Natural killer cell treated with Interleukin-12 subunit alpha and Interleukin-12 subunit beta and Interleukin-15 and Interleukin-18, amount 100 ng/mL, for 72 hours (primary cell): ENCODE measurements at places on chromosomes 13 and 19. TPM values are rescaled to one million over a fixed set of nuclear protein-coding genes. Genes with fewer than 3 reads are reported as not detected.

Gene KLK8
- total RNA-seq = not detected

DNA sequence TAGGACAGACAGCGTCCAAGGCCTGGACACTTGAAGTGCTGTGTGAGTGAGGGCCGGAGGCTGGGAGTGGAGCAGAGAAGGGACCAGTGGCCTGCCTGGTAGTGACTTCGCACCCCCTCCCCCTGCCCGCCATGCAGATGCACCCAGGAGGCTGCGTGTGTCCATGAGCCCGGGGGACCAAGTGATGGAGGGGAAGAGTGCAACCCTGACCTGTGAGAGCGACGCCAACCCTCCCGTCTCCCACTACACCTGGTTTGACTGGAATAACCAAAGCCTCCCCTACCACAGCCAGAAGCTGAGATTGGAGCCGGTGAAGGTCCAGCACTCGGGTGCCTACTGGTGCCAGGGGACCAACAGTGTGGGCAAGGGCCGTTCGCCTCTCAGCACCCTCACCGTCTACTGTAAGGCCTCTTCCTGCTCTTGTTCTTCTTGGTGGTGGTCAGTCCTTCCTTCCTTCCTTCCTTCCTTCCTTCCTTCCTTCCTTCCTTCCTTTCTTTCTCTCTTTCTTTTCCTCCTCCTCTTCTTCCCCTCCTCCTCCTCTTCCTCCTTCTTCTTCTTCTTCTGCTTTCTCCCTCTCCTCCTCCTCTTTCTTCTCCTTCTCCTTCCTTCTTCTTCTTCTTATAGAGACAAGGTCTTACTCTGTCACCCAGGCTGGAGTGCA, 6.0 kb upstream of the FFAR1 start:
- no peaks in the 10 kb centered on the region for H3K36me3 ChIP-seq
- peak overlapping the region; percentile 29 for H3K27ac ChIP-seq
- H3K27me3 ChIP-seq = peaks cover 11% of the 10 kb centered on the region
- H3K4me3 ChIP-seq = no peak overlapping the region

Gene LILRB3
- 0.47 TPM for total RNA-seq

Gene ZIM2
- total RNA-seq = not detected

DNA sequence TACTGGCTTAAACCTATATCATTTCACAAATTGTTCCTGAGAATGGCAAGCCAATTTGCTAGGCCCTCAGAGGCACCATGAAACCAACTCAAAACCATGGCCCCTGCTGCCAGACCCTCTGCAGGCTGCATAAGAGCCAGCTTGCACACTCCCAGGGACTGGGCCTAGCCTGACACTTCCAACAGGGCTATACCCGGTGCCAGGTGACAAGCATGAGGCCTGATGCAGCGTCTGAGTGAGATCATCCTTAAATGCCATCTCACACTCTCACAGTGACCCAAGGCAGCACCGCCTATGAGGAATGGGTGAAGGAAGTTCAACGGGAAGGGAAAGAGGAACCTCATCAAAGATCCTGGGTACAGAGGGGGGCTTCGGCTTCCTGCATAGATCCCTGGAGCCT, 65.6 kb downstream of the C13orf42 start:
- DNase-seq = no peak
- H3K4me1 ChIP-seq = no peaks in the 10 kb centered on the region
- H3K27me3 ChIP-seq = no peaks in the 10 kb centered on the region
- no peak overlapping the region for H3K27ac ChIP-seq
- H3K36me3 ChIP-seq = no peaks in the 10 kb centered on the region

DNA sequence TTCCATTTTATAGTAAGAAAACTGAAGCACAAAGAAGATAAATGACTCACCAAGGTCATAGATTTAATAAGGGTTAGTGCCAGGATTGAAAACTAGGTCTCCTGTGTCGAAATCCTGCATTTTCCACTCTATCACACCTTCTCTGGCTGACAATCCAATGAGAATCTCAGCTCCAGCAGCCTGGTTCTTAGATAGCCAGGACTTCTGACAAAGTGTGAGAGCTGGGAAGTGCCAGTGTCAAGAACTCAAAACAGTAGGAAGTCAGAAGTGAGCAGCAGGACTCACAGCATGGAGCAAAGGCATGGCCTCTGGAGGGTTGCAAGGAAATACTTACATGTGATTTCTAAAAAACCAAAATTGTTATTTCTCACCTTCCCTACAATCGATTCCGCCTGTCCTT, 24.3 kb downstream of the KCTD12 start:
- no peak for DNase-seq
- no peak overlapping the region for H3K27ac ChIP-seq
- H3K4me1 ChIP-seq = no peaks in the 10 kb centered on the region

Gene CA11
- total RNA-seq = 4.7 TPM

Gene FXYD7
- total RNA-seq = not detected

DNA sequence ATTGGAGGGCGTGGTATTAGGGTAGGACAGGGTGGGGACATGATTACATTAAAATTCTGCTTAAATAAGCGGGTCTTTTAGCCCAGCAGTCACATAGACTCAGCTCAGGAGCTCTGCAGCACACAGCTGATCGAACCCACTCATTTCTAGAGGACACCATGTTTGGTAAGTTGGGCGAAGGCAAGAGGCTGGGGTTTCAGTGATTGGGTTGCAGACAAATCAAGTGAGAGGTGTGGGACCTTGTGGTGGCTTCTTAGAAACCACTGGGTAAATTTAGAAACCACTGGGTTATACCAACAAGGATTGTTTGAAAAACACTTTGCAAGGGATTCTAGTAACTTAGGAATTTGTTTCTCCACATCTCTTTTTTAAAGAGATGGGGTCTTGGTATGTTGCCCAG, at the start of gene LEUTX:
Gene LEUTX (plus strand): TSS at position 92 of the 400 bp plus-strand sequence. CDS start 67 bp downstream, at position 159.
- H3K4me3 ChIP-seq = no peak within 1 kb of the TSS
- H3K36me3 ChIP-seq = no peaks in the 10 kb centered on the region
- H3K27ac ChIP-seq = no peak within 1 kb of the TSS
- DNase-seq = no peak

Gene IQCN
- 4.0 TPM for total RNA-seq

- no peak for DNase-seq
- H3K27me3 ChIP-seq = no peaks in the 10 kb centered on the region
- no peak overlapping the region for H3K4me3 ChIP-seq
- no peak overlapping the region for H3K27ac ChIP-seq
These were observed 82.1 kb downstream of the SERP2 start for GRCh38 chr13:44455769-44456168.

- no peak for DNase-seq
- H3K36me3 ChIP-seq = no peaks in the 10 kb centered on the region
- no peaks in the 10 kb centered on the region for H3K27me3 ChIP-seq
- no peak overlapping the region for H3K27ac ChIP-seq
These were observed 94.7 kb upstream of the RAP2A start for GRCh38 chr13:97339019-97339987.

DNA sequence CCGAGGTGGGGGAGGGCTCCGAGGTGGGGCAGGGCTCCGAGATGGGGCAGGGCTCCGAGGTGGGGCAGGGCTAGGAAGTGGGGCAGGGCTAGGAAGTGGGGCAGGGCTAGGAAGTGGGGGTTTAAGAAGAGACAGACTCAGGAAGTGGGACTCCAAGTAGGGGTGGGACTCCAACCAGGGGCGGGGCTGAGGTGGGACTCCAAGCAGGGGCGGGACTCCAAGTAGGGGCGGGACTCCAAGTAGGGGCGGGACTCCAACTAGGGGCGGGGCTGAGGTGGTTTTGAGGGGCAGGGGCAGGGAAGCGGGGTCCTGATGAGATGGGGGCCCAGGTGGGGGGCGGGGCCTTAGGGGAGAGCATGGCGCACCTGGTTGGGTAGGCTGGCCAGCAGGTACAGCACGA, 13.6 kb downstream of the CFD start:
- H3K27me3 ChIP-seq = no peaks in the 10 kb centered on the region
- H3K27ac ChIP-seq = no peak overlapping the region
- no peaks in the 10 kb centered on the region for H3K36me3 ChIP-seq
- no peak overlapping the region for H3K4me3 ChIP-seq

DNA sequence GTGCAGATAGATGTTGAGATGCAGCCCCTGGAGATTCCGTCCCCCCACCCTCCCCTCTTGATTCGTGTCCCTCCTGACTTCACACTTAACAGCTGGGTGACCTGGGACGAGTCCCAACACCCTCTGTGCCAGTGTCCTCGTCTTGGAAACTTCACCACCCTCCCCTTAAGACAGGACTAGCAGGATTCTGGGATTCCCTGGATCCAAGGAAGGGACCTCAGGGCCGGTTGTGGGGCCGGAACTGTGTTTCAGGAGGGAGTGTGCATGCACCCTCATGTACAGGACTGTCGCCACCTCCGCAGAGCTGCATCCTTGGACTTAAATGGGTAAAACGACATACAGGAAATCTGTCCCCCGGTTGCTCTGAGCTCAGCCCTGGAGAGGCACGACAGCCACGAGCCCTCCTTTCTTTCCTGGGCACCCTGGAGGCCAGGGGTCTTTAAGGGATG, 990 bp downstream of the MYO9B start:
- H3K36me3 ChIP-seq = no peaks in the 10 kb centered on the region
- no peaks in the 10 kb centered on the region for H3K27me3 ChIP-seq
- H3K4me1 ChIP-seq = peaks cover 55% of the 10 kb centered on the region
- H3K27ac ChIP-seq = peak overlapping the region; percentile 95

- H3K36me3 ChIP-seq = no peaks in the 10 kb centered on the region
- H3K4me1 ChIP-seq = no peaks in the 10 kb centered on the region
- no peaks in the 10 kb centered on the region for H3K27me3 ChIP-seq
- no peak overlapping the region for H3K4me3 ChIP-seq
These were observed 102.4 kb upstream of the CSNK1A1L start for GRCh38 chr13:37207691-37208451.

DNA sequence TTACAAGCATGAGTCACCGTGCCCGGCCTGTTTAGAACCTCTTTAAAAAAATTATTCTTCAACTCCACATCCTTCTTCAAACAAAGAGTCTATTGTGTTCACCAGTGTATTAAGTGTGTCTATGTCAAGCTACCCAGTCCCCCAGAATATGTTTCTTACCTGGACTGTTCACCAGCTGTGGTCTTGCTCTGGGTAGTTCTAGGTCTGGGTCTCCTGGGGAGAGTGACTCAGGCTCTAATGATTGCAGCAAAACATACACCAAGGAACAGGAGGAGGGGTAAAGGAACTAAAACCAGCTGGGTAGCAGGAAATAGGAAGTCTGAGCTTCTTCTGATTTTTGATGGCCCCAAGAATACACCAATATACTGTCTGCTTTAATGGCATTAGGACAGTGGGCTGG, at the start of gene FPR1:
Gene FPR1 (minus strand): TSS at position 224 of the 400 bp plus-strand sequence. CDS start 4,884 bp downstream, outside the sequence.
- H3K4me1 ChIP-seq = no peaks in the 10 kb centered on the region
- peaks cover 5% of the 10 kb centered on the region for H3K36me3 ChIP-seq
- H3K27me3 ChIP-seq = peaks cover 14% of the 10 kb centered on the region
- DNase-seq = no peak

Gene ZNF66
- total RNA-seq = 18.0 TPM

GRCh38 chr19:41740415-41741243, 14.7 kb upstream of the CEACAM6 start:
- no peak overlapping the region for H3K4me3 ChIP-seq
- H3K27ac ChIP-seq = no peak overlapping the region
- H3K36me3 ChIP-seq = no peaks in the 10 kb centered on the region
- H3K4me1 ChIP-seq = peaks cover under 1% of the 10 kb centered on the region
- H3K27me3 ChIP-seq = peaks cover 18% of the 10 kb centered on the region

DNA sequence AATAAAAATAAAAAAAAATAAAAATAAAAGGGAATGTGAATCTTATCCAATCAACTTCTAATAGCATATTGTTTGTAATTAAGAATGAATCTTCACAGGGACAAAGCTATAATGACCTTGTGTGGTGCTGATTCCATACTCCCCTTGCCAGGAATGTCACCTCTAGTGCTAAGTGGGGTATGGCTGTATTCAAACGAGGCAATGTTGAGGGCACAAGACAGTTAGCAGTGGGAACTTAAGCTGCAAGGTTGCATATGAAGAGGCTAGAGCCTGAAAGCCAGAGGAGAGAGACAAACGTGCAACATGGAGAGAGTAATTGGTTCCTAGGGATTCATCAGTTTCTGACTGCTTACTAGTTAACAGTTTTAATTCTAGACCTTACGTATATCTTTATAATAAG, 43.9 kb upstream of the CSNK1A1L start:
- H3K4me1 ChIP-seq = no peaks in the 10 kb centered on the region
- no peaks in the 10 kb centered on the region for H3K27me3 ChIP-seq
- H3K27ac ChIP-seq = no peak overlapping the region
- no peaks in the 10 kb centered on the region for H3K36me3 ChIP-seq
- no peak overlapping the region for H3K4me3 ChIP-seq

GRCh38 chr19:21482863-21483276, 22.5 kb upstream of the ZNF429 start:
- peaks cover 2% of the 10 kb centered on the region for H3K4me1 ChIP-seq
- no peaks in the 10 kb centered on the region for H3K36me3 ChIP-seq
- H3K4me3 ChIP-seq = no peak overlapping the region
- H3K27ac ChIP-seq = no peak overlapping the region
- DNase-seq = peak; percentile 70

DNA sequence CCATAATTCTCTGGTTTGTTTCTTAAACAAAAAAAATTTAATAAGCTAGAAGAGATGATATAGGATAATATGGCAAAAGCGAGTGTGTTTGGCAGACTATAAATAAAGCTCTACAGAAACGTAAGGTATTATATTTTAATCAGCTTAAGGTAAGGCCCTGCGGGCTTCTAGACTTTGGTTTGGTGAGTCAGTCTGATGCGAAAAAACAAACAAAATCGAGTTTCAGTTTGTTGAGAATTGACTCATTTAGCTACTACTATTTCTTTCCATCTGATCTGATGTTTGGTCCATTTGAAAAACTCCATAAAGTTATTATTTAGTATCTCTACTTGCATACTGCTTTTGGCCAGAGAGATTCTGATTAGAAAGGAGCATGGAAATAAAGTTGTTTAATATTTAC, 138.0 kb downstream of the MIPEP start:
- no peaks in the 10 kb centered on the region for H3K36me3 ChIP-seq
- H3K4me1 ChIP-seq = no peaks in the 10 kb centered on the region
- peak overlapping the region; percentile 56 for H3K4me3 ChIP-seq

GRCh38 chr13:43425234-43425633, 361.5 kb downstream of the ENOX1 start:
- no peak for DNase-seq
- H3K27ac ChIP-seq = no peak overlapping the region
- no peaks in the 10 kb centered on the region for H3K36me3 ChIP-seq

DNA sequence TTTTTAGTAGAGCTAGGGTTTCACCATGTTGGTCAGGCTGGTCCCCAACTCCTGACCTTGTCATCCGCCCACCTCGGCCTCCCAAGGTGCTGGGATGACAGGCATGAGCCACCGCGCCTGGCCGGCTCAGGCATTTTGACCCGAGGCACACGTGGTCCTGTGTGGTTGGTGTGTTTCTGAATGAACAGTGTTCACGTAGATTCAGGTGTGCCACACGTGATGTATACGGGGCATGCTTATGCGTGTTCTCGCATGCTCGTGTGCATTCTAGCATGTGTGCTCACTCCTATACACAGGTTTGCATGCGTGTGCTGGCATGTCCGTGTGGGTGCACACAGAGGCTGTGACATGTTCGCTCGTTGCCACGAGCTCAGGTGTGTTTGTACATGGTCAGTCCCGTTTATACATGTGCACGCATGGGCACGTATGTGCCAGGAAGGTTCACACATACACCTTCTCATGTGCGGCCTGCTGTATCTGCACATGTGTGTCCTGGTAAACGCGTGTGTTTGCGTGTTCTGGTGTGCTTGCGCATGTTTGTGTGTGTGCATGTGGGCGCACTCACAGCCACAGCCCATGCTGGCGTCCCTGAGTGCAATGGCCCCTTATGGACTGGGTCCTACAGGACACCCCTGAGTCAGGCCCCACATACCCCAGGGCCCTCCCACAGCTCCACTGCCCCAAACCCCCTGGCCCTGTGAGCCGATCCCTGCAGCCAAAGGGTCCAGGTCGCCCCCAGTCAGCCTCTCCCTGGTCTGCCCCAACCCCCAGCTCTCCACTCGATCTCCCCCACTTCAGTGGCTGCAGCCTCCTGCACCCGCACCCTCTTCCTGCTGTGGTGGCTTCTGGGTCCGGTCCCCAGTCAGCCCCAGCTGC, 20.6 kb upstream of the TCF3 start:
- peaks cover 4% of the 10 kb centered on the region for H3K4me1 ChIP-seq
- DNase-seq = no peak
- peaks cover 16% of the 10 kb centered on the region for H3K27me3 ChIP-seq
- H3K27ac ChIP-seq = no peak overlapping the region

Gene C5AR1
- total RNA-seq = 7.6 TPM

Gene SWSAP1
- 3.0 TPM for total RNA-seq

Gene URAD
- total RNA-seq = not detected

Gene SLAIN1
- total RNA-seq = 18.4 TPM
